ENCODE measurements at places on chromosomes 13 and 19.

DNA sequence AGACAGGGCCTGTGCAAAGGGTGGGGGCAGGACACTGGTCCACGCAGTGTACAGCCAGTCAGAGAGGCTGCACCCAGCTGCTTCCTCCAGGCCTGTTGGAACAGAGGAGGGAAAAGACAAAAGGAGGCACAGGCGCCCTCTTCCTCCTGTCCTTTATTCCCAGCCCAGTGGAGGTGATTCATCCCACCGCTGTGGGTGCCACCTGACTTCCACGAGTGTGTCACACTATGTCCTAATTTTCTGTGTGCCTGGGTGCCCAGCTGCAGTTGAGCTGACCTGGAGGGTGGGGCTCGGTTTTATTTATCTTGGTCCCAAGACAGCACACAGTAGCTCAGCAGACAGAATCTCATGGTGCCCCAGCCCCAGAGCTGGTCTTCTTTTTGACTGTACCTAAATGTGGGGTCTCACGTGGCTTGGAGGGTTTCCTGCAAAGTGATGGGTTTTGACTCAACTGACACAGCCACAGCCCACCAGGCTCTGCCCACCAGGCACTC, 9.0 kb downstream of the EPS15L1 start:
- no peak for DNase-seq

- DNase-seq, result no peak
Measured at GRCh38 chr19:10908380-10908960, 20.0 kb downstream of the YIPF2 start.

- DNase-seq, result no peak
Measured at GRCh38 chr13:20391597-20392452, 133.8 kb downstream of the CRYL1 start.

GRCh38 chr13:41621716-41622431, 164.5 kb downstream of the RGCC start:
- DNase-seq, result no peak

DNA sequence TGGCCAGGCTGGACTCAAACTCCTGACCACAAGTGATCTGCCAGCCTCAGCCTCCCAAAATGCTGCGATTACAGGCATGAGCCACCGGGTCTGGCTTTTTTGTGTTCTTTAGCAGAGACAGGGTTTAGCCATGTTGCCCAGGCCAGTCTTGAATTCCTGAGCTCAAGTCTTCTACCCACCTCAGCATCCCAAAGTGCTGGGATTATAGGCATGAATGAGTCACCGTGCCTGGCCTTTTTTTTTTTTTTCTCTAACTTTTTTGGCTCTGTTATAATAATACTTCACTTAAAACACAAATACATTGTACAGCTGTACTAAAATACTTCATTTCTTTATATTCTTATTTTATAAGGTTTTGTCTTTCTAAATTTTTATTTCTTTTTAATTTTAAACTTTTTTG, 599.5 kb upstream of the PCDH9 start:
- DNase-seq, result no peak

DNA sequence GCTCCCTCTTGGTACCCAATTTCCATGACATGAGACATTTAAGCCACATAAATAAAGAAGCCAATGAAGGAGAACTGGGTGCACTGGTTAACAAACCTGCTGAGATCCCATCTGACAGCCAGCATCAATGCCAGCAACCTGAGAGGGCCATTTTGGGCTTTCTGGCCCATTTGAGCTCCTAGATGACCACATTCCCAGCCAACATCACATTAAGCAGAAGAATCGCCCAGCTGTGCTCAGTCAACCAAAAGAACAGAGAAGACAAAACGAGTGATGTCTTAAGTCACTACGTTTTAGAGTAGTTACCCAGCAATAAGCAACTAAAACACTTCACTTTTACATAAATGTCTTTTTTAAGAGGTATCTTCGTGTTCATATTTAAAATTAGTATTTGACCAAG, 21.9 kb downstream of the LCP1 start:
- DNase-seq, result no peak

DNA sequence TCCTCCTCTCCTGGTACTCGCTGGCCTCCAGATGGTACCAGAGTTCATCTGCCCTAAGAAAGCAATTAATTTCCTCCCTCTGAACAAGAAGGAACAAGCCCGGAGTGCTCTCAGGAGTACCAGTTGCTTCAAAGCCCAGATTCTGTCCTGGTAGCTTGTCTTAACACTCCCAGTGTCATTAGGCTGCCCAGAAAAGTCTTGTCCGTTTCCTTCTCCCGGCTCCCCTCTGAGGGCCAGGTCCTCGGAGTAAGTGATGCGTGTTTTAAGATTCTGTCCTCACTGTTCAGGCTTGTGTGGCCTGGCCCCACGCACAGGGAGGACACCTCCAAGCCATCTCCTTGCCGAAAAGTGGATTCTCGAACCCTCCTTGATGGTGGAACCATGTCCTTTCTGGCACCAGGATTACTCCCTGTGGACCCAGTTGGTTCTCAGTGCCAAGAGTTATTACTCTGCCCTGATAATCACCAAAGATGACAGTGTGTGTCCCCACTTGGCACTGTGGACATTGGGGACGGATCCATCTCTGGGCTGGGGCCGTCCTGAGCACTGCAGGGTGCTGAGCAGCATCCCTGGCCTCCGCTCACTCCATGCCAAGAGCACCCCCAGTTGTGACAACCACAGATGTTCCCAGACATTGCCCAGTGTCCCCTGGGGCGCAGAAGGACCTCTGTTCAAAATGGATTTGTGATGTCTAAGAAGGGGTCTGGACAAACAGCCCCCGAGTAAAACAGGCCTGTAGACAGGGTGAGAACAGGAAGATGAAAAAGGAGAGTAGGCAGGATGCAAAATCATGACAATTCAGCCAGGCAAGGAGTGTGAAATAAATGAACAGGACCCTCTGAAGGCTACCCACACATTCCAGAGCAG, 52.4 kb downstream of the RFX2 start:
- DNase-seq, result no peak

DNA sequence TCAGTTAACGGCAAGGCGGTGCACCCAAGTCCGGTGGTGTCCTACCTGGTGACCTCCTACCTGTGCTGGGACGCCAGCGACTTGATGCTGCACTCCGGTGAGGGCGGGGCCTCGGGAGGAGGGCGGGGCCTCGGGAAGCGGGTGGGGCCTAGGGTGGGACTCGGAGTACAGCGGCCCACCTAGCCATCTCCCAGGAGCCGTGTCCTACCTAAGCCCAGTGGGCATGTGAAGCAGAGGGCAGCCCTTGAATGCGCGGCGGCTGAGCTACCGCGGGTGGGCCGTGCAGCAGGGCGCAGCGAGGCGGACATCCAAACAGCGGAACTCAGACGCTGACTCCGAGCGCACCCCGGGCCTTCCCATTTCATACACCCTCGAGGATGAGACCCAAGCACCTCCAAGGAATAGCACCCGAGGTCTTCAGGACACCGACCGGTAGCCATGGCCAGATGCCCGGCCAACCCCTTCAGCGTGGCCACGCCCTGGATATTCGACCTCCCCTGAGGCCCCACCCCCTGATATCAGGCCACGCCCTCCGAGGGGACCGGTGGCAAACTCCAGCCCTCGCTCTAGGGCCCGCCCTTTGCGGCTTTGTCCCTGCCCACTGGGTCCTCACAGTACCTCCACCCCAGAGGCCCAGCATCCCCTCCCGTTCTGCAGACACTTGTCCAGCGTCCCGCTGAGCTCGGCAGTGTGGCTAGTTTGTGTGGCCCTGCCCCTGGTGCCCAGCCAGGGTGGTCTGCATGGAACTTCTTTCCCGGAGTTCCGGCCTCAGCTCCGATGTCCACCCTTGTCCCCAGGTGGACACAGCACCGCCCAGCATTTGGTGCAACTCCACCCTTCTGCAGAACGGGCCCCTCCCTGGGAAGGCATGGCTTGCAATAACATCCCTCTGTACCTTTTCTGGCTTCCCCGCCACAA, 5.4 kb downstream of the KLK1 start:
- peak; percentile 7 for DNase-seq

DNA sequence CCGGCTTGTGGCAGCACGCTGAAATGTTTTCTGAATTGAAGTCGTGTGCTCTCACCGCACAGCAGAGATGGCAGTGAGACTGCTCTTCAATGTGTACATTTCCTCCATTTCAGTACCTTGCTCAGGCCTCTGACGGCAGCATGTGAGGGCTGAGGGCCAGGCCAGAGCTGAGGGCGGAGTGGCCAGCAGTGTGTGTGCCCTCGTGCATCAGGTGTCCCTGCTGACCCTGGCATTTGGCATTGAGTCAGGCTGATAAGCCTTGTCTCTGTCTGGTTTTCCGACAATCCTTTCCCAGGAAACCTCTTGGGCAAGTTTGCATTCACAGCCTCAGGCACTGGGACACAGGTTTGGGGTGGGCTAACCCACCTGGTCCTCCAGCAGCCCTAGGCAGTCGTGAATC, 62.3 kb downstream of the EFNB2 start:
- no peak for DNase-seq
